ENCODE measurements at places on chromosomes 16 and 17. TPM values are rescaled to one million over a fixed set of nuclear protein-coding genes. Genes with fewer than 3 reads are reported as not detected.

SDK2 gene
- 0.04 TPM for total RNA-seq

NPTX1 gene
- 6.9 TPM for total RNA-seq

STH gene
- not detected for total RNA-seq

ANKRD13B gene
- 43.2 TPM for total RNA-seq

TMEM238L gene
- total RNA-seq: not detected

SYT17 gene
- total RNA-seq: 45.2 TPM

NPIPA5 gene
- total RNA-seq: 0.68 TPM

CTRB2 gene
- not detected for total RNA-seq

HOXB5 gene
- 12.9 TPM for total RNA-seq

KRT25 gene
- total RNA-seq: not detected

CCL3 gene
- total RNA-seq: not detected

VAT1L gene
- total RNA-seq: not detected

HELZ gene
- total RNA-seq: 35.1 TPM

NGFR gene
- not detected for total RNA-seq

CDH1 gene
- total RNA-seq: 117 TPM

ATP1B2 gene
- 0.63 TPM for total RNA-seq

PERCC1 gene
- not detected for total RNA-seq

KDM8 gene
- 7.2 TPM for total RNA-seq

ADAP2 gene
- total RNA-seq: 0.76 TPM

CTRB1 gene
- total RNA-seq: not detected

KRTAP9-2 gene
- not detected for total RNA-seq

LITAFD gene
- not detected for total RNA-seq

FOXL1 gene
- total RNA-seq: not detected

PDILT gene
- not detected for total RNA-seq

SCNN1G gene
- not detected for total RNA-seq

LASP1 gene
- 309 TPM for total RNA-seq

VPS9D1 gene
- total RNA-seq: 15.2 TPM

COX6A2 gene
- not detected for total RNA-seq

SLC6A2 gene
- 0.50 TPM for total RNA-seq

TMEM220 gene
- not detected for total RNA-seq

TLCD3B gene
- 9.7 TPM for total RNA-seq

C16orf96 gene
- 0.13 TPM for total RNA-seq

RNU2-1 gene
- 4,274 TPM for total RNA-seq

KIF19 gene
- total RNA-seq: not detected
